ENCODE measurements at places on chromosomes 6 and 20. TPM values are rescaled to one million over a fixed set of nuclear protein-coding genes. Genes with fewer than 3 reads are reported as not detected.

- no peak for DNase-seq
These were observed 128.3 kb downstream of the TSHZ2 start for GRCh38 chr20:53100476-53100911.

DNA sequence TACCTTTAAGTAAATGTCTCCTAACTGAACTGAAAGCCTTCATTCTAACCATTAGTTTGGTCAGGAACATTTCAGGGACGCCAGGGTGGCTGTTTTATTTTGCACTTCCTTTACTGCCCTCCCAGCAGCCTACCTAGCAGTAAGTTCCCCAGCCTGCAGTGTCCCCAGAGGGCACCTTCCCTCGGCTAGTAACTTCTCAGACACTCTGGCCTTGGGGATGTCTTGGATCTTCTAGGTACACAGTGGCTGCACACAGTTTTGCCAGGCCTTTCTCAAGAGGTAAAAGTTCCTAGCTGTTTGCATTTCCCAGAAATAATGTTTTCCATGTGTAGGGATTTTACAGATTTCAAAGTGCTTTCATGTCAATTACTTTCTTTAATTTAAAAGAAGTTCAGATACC, 378 bp upstream of the LAMA2 start:
- DNase-seq: no peak

- DNase-seq: no peak
These were observed 74.3 kb downstream of the ERMARD start for GRCh38 chr6:169825558-169826225.

DNA sequence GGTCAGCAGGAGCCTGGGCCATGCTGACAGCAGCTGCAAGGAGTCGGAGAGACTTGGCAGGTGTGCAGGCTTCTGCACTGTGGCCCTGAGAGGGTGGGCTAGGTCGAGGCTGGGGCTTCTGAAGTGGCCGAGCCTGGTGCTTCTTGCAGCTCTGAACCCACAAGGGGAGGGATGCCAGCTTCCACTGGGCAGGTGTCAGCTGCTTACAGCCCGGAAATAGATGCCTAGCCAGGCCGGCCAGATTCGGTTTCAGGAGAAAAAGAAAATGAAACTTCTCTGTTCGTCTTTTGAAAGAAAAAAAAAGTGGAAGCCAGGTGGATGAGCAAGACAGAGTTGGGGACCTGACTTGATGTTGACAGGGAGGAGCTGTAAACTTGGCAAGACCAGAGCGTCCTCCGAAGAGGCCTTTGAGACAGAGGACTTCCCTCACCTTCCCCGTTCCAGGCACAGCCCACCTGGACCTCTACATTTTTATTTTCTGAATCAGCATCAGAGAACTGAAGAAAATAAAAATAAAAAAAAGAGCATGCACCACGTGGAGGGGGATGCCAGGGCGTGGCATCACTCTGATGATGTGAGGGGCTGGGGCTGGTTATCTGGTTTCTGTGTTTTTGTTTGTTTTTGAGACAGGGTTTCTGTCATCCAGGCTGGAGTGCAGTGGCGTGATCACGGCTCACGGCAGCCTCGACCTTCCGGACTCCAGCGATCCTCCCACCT, at the start of gene ZBP1:
Gene ZBP1 (minus strand): TSS at position 153 of the 717 bp plus-strand sequence. CDS start 131 bp downstream, at position 22.
- no peak for DNase-seq

DNA sequence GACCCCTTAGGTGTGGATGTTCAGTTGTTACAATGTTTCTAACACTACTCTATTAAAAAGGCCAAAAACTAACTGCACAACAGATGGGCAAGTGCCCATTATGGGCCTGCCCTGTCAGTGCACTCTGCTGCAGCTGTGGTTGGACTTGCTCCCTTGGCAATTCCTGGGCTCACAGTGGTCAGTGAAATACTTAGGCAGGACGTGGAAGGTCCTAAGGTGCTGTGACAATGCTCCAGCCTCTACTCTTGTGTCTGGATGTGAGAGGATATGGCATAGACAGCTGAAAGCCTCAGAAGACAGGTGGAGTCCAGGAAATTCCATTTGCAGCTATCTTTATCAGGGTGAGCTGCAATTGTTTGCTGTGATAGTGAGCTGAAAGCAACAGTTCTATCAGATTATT, 136.5 kb upstream of the OLIG3 start:
- no peak for DNase-seq

- DNase-seq: no peak
These were observed 400.6 kb downstream of the HDGFL1 start for GRCh38 chr6:22970004-22970403.

The SLC22A7 gene
- not detected for polyA plus RNA-seq

The PRSS35 gene
- 86.4 TPM for polyA plus RNA-seq

The C20orf173 gene
- not detected for polyA plus RNA-seq

The PDRG1 gene
- 17.8 TPM for polyA plus RNA-seq

All from muscle of back (tissue), 13 donors.